ENCODE measurements at places on chromosomes 16 and 17. TPM values are rescaled to one million over a fixed set of nuclear protein-coding genes. Genes with fewer than 3 reads are reported as not detected.

GRCh38 chr17:59487161-59487873, 78.1 kb upstream of the DHX40 start:
- DNase-seq = no peak

GRCh38 chr16:12021578-12022253, 45.2 kb downstream of the SNX29 start:
- DNase-seq = no peak

GRCh38 chr17:29107084-29107483, 64.1 kb downstream of the PIPOX start:
- DNase-seq = no peak

GRCh38 chr17:44760474-44761308, 1.9 kb downstream of the ADAM11 start:
- no peak for DNase-seq

- no peak for DNase-seq
Observed at GRCh38 chr17:12965988-12966387, 51.8 kb downstream of the ELAC2 start.

DNA sequence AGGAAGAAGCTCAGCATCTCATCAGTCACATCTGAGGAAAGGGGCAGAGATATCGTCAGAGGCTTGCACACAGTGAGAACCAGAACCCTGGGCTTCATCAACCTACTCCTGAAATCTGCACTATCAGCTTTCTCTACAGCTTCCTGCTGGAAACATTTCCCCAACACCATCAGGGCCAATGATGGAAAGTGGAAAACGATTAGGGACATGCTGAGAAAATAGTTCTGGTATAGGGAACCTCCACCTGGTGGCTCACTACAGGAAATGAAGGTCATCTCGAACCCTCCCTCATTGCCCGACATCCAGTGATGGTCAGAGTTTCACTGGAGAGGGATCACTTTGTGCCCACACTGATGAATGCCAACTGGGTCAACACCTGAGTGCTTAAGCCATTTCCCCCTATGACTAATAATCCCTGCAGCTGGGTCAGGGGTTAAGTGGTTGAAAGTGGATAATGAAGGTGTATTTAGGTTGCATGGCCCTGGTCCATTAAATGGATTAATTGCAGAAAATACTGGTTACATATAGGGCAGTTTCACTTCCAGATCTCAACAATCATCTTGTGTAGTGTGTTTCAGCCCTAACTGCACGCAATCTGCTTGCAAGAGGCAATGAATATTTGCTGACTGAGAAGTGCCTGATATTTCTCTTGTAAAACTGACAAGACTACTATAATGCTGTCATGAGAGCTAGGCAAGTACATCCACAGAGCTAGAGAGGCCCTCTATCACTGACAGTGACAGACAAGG, 43.1 kb upstream of the GSG1L start:
- DNase-seq = no peak

DNA sequence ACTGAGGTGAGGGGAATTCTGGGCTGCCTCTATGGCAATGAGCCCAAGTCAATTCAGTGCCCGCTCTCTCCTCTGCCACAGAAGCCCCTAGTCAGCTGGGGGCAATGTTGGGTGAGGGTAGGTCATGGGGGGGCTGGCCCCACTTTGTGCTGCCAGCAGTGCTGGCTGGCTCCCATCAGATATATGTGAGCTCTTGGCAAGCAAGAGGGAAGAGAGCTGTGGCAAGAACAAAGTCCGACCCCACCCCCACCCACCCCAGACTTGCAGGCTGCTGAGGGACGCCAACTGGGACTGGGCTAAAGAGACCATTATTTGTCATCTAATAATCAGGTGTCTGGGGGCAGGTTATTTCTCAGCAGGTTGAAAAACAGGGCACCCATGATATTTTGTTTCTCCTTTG, 89.4 kb downstream of the YPEL2 start:
- no peak for DNase-seq

DNA sequence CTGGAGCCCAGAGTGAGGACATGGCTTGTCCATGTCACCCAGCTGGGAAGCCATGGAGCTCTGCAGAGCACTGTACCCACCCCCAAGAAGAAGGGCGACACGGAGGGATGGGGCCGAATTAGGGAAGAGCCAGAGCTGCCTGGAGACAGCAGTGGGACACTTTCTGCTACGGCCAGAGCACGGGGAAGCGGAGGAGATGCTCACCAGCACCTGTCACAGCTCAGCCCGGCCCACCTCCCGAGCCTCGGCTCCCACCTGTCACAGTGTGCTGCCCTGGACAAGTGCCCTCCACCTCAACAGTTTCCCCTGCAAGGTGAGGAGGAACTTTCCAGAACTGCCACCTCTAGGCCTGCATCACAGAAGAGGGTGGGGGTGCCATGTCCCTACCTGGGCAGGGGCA, 36.4 kb downstream of the PEMT start:
- no peak for DNase-seq

DNA sequence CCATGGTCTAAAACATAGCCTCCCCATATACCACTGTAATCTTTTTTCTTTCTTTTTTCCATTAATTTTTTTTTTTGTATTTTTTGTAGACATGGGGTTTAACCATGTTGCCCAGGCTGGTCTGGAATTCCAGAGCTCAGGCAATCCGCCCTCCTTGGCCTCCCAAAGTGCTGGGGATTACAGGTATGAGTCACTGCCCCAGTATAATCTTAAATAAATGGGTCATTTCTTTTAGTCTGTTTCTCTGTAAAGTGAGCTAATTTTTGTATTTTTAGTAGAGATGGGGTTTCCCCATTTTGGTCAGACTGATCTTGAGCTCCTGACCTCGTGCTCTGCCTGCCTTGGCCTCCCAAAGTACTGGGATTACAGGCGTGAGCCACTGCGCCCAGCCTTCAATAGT, 5.7 kb upstream of the NME1 start:
- DNase-seq = peak; percentile 20

DNA sequence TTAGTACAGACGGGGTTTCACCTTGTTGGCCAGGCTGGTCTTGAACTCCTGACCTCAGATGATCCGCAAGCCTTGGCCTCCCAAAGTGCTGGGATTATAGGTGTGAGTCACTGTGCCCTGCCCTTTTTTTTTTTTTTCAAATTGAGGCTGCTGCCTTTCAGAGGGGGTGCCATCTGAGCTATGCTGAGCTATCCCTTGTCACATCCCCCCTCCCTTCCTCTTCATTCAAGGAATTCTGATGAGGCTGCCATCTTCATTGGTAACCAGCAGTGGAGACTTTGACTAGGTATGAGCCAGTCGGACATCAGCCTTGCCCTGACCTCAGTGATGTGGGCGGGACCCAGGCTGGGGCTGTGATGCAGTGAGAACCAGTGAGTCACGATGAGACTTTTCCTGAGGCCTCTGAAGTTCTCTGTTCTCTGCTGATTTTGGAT, 24.4 kb upstream of the GPT2 start:
- DNase-seq = peak; percentile 95

DNA sequence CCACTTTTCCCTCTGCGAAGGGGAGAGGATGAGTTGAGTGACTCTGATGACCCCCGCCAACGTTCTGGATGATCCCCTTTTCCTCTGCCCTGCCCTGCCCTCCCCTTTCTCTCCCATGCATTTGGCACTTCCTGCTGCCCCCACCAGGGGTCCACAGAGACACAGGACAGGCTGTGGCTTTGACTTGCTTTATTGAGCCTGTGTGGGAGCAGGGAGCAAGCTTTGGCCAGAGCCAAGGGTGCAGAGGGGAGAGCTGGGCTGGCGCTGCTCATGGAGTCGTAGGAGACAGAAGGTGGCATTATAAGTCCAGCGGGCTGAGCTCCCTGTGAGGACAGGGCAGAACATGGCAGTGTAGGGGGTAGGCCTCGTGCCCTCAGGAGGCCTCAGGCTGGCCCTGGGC, 1.6 kb downstream of the PPY start:
- no peak for DNase-seq

GRCh38 chr17:40432864-40433528, 10.3 kb upstream of the IGFBP4 start:
- DNase-seq = no peak

DNA sequence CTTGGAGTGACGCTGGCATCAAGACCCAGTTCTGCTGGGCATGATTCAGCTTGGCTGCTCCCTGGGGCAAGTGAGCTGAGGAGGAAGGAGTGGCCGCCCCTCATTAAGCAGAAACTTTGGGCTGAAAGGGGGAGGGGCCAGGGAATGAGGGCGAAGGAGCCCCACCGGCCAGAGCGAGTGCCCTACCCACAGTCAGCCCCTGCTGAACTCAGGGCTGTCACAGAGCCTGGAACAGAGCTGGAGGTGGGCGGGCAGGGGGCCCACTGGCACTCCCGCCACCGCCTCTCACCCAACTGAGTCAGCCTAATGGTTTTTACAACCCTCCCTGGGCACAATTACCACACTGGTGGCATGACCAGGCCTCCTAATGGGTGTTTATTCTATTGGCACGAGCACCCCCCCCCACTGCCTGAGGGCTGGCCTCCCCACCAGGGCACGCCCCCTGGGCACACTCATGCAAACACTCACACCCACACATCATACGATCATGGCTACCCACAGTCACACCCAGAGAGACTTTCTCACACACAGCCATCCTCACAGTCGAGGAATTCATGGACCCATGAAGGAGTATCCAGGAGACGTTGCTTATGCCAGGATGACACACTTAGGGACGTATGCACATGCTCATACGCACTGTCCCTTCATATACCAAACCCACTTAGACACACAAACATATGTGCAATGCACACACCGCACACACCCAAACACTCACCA, 19.2 kb downstream of the UNC119 start:
- peak; percentile 50 for DNase-seq

KRT16 gene
- polyA plus RNA-seq = 659 TPM

PRDM7 gene
- not detected for polyA plus RNA-seq

SCNN1G gene
- polyA plus RNA-seq = 0.96 TPM

KRTAP4-4 gene
- polyA plus RNA-seq = not detected

P2RX1 gene
- not detected for polyA plus RNA-seq

C17orf113 gene
- 0.24 TPM for polyA plus RNA-seq

CIAPIN1 gene
- polyA plus RNA-seq = 63.8 TPM

SBK1 gene
- polyA plus RNA-seq = 0.08 TPM

DRC7 gene
- 0.07 TPM for polyA plus RNA-seq

All from mammary epithelial cell (primary cell).